NCI-H1694 (cell line): ENCODE measurements at places on chromosomes 1 and 21.

DNA sequence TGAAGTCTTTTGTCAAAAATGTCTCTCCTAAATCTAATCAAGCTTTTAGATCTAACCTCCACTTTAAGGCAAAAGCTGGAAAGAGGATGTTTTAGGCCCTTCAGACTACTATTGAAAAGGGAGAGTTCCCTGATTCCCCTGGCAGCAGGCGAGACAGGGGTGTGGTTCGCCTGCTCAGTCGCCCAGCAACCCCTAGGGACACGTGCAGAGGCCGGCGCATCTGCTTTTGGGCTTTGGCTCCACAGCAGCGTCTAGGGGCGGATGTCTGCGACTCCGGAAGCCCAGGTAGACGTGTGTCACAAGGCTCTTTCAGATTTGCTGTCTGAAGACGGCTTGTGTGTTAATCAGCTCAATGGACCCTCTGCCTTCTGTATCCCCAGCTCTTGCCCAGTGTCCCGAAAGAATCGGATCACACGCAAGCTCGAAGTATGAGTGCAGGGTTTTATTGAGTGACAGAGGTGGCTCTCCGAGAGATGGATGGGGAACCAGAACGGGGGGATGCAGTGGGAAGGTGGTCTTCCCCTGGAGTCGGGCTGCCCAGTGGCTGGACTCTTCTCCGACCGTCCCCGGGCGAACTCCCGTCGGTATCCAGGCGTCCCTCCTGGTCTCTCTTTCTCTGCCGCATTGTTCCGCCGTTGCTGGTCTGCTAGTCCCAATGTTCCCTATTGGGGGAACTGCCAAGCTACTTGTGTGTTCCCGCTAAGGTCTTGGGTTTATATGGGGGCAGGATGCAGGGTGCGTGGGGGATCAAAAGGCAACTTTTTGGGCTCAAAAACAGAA, 45.5 kb downstream of the OLFML2B start:
- no peak for DNase-seq

DNA sequence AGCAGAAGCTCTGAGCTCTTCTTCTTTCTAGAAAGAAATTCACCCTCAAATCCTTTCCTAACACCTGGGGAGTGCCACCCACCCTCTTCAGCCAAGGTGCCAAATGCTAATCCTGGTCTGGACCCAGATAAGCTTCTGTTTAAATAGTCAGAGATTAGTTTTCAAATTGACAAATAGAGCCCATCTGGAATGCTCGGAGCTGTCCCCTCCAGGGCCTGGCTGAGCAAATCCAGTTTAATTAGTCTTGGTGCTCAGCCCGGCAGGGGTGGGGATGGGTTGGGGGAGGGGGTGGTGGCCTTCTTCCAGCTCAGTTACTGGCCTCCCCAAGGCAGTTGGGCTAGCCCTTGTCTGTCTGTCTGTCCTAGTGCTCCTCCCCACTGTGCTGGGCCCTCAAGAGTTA, 269.5 kb downstream of the GRIK3 start:
- peak; percentile 49 for DNase-seq

DNA sequence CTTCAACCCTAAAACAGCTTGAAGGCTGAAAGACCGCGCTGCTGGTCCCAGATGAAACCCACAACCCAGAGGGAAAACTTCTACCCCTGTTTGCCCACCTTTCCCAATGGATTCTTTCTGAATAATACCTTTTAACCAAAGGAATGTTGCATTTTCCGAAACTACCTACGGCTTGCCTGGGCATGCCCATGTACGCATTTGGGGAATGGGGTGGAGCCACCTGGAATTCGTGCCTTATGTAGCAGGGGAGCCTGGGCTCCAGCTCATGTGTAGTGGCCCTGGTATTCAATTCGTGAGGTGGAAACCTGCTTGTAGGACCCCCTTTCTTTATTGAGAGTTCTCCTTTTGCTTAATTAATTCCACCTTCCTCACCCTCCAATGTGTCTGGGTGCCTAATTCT, 256.6 kb upstream of the RGS18 start:
- DNase-seq = no peak

DNA sequence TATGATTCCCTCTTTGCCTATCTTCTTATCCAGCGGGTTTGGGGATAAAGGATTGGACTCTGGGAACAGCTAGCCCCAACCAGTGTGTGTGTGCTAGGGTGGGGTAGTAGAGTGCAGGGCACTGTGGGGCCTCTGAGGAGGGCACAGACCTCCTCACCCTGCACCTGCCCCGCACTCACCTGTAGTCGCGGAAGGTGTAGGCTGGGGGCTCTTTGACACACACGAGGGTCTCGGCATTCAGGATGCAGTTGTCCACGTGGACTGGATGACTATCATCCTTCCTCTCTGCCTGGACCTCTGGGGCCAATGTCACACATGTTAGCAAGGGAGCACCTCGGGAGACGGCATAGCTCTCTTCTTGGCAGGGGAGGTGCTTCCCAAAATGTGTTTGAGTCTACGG, 8.0 kb upstream of the CLDN19 start:
- no peak for DNase-seq

GRCh38 chr1:118995312-118996016, 7.3 kb upstream of the TBX15 start:
- no peak for DNase-seq

DNA sequence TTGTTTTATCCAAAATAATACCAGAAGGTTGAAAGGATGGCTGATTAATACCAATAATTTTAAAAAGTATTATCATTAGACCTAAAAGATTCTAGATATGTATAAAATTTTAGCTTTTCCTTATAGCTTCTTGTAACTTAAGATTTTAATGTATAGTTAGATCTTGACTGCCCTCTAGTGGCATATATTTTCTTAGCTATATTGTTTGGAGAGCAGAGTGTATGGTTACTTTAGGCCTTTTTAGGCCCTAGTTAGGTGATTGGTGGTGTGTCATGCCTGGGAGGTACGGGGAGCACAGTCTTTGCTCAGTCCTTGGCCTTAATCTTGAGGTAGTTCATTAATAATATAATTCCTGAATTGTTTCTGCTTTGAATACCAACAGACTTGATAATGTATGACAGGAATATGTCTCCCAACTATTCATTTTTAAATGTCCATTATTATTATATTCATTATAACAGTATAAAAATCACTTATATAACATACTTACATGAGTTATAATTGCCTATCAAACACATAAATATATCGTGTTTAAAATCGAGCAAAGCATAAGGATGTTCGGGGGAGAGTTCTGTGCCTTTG, 328.4 kb downstream of the ZP4 start:
- DNase-seq = peak; percentile 92

- peak; percentile 73 for DNase-seq
These were observed 152.7 kb upstream of the NEGR1 start for GRCh38 chr1:72435025-72435424.

GRCh38 chr21:46092026-46092764, 5.7 kb upstream of the COL6A2 start:
- DNase-seq = no peak

- DNase-seq = no peak
These were observed 230.5 kb upstream of the CAMK1G start for GRCh38 chr1:209353053-209353452.

DNA sequence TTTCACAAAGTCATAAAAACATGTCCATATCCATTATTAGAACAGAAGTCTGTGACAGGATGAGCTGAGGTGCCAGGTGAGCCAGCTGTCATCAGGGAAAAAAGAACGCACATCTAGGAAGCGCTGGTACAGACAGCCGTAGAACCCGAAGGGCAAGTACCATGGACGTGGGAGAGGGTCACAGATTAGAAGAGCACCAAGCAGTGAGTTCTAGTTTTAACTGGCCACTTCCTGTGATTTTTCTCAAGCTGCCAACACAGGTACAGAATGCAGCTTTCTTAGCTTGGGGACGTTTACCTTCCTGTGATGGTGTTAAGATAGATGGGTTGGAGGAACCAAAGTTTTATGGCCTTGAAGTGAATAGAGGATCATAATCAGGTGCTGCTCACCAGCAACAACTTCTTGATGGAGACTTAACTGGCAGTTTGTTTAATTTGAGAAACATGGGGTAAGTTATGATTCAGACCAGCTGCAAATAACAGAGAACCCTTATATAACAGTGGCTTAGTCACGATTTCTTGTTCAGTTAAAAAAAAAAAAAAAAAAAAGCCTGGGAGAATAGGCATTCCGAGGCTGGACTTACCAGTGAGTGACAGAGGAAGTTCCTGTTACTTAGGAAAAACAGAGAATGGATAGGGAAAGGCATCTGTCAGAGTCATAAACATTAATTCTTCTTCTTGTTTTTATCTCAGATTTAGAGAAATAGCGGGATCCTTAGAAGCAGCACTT, 30.9 kb downstream of the AGT start:
- no peak for DNase-seq

DNA sequence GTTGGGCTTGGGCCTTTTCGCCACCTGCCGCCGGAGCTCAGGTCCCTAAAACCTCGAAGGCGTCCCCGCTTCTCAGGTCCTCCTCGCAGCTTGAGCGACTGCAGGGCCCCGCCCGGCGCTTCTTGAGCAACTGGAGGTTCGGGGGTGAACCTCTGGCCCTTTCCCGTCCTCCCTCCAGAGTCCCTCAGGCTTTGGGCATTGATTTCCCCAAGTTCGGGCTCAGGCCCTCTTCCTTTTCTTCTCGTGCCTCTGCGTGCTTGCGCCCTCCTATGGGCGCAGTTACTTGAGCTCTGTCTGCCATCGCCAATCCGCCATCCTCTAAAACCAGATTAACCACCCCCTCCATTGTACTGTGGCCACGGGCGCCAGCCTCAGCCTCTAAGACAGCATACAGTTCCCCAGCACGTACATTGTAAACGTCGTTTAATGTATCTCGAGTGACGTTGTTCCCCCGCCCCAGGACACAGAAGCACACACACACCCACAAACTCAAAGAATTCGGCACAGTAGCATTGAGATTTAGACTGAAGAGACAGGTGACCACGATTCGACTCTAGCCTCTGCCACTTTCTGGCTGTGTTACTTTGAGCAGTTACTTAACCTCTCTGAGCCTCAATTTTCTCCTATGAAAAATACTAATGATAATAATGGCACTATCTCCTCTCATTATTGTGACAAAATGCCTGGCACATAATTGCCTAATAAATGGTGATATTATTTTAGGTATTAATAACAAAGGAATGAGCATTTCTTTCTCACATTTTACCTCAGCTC, 22.6 kb downstream of the BTG2 start:
- DNase-seq = no peak

DNA sequence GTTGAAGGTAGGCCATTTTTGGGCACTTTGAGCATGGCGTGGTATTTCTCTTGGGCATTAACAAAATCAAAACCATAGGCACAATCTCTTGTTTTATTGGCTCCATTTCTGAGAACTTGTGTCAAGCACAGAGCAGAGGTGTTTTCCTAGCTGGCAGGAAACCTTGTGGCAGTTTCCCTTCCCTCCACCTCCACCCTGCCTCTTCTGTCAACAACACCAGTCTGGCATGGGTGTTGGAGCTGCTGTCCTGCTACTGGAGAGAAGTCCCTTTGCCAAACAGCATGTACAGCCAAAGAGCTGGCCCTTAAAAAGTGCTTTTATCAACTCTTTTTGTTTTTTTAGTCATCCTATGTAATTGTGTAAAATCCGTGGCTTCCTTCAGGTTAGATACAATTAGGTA, 16.0 kb downstream of the ATP1A1 start:
- no peak for DNase-seq

DNA sequence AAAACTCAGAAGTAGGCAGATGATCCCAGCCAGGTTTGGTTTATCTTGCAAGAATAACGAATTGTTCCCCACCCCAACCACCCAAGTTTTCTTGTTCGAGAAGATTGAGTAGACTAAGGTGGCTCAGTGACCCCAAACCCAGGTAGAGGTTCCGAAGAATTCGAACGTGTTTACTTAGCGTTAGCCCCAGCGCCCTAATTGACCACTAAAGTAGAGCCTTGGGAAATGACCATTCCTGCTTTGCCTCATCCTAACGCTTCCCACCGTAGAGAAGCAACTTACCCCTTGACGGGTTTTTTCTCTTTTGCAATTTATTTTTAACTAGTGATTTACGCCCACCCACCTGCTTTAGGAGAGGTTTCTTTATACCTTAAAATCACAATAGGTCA, 870 bp downstream of the FBXO28 start:
- no peak for DNase-seq

DNA sequence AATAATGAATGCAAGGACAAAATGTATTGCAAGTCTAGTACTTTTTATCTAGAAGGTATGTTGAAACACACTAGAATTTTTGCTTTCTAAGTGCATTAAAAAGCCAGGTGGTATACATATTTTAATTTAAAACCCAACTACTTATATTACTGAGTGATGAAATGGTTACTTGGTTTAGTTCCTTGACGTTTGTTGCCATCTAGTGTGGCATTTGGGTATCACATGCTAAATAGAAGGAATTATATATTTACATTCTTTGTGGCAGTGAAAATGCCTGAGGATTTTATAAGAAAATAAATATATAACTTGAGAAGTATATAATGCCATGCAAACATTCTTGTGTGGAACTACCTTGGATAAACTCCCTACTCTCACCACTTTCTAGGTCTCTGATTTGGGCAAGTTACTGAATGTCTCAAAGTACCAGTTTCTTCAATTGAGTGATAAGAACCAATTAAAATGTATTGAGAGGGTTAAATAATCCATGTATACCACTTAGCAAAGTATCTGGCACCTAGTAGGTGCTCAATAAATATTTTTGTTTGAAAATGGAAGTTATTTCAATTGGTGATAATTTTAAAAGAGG, 69.6 kb downstream of the SDCCAG8 start:
- peak; percentile 100 for DNase-seq

GRCh38 chr1:101451888-101452287, 215.1 kb downstream of the S1PR1 start:
- DNase-seq = no peak

DNA sequence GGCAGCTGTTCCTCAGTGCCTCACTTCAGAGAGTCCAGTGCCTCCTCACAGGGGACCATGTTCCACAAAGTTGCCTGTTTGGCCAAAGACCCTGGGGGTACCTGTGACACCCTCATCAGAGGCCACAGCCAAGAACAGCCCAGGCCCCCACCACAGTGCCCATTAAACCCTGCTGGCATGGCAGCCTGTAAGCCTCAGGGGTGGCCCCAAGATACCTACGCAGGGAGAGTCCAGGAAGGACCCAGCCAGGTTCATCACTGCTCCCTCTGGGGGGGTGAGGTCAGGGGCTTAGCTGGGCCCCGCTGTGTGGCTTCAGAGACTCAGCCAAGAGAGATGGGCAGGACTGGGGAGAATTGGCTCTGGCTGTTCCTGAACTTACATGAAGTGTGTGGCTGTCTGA, 19.1 kb upstream of the PRDM16 start:
- no peak for DNase-seq

- no peak for DNase-seq
These were observed 39.5 kb downstream of the BACH1 start for GRCh38 chr21:29338256-29338655.
